ENCODE measurements at places on chromosomes 4 and X.

DNA sequence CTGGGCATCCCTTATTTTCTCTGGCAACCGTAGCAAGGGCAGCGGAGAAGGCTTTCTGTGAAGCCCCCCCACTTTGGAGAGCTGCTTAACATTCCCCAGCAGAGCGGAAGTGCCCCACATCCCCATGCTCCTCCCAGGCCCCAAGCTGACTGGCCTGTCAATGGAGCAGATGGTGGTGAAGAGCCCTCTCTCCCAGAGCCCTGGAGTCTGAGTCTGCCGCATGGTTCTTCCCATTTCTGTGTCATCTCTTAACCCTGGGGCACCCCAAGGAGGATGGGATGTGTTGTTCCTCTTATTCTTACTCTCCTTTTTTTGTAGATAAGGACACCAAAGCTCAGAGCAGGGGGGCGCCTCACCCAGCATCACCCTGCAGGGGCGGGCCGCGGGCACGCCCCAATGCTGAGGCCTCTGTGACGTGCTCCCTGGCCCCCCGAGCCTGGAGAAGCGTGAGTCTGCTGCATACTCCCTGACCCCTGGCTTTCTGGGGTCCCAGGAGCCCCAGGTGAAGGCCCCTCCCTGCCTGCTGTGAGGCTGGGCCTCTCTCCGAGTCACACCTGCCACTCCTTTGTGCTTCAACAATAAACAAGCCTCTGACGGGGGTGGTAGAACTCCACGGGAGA, 35.9 kb downstream of the ADRA2C start:
- DNase-seq = no peak

- no peak for DNase-seq
Observed at GRCh38 chr4:1017211-1017610, 5.8 kb downstream of the FGFRL1 start.

GRCh38 chr4:118357601-118358000, 4.8 kb upstream of the PRSS12 start:
- no peak for DNase-seq

- DNase-seq = no peak
Observed at GRCh38 chrX:73785493-73785892, 222.5 kb downstream of the CHIC1 start.

- DNase-seq = peak; percentile 11
Observed at GRCh38 chrX:13750204-13750603, 15.7 kb downstream of the OFD1 start.

DNA sequence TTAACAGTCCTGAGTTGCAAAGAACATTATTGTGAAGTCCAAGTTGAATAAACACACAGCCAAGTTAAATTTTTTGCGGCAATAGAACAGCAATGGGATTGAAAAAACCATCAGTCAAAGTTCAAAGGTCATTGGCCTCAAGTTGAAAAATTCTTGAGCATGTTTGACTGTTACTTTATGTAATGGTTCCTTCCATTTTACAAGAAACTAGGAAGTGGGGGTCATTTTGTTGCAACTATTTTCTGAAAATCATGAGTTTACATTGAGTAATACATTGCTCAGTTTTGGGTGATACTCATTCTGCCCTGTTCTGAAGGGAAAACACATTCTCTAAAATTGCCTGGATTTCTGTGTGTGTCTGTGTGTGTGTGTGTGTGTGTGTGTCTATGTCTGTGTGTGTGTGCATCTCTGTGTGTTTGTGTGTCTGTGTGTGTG, 5.2 kb upstream of the IRF2 start:
- DNase-seq = no peak

- DNase-seq = peak; percentile 72
Observed at GRCh38 chr4:112145790-112146501, 692 bp downstream of the FAM241A start.

DNA sequence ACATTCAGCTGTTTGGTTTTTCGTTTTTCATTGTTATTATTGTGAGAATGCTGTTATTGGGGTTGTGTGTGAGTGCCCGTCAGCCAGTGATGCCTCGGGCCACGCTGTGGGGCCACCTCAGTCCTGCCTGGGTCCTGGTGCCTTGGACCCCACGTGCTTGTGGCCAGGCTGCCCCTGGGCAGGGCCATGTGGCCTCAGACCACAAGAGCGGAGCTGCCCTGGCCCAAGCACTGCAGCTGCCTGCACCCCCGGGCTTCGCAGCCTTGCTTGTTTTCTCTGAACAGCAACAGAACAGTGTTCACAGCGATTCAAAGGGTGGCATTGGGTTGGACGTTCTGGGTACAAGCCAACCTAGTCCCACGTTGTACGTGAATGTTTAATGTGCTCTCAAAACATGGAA, 56.9 kb downstream of the CPLX1 start:
- DNase-seq = no peak

DNA sequence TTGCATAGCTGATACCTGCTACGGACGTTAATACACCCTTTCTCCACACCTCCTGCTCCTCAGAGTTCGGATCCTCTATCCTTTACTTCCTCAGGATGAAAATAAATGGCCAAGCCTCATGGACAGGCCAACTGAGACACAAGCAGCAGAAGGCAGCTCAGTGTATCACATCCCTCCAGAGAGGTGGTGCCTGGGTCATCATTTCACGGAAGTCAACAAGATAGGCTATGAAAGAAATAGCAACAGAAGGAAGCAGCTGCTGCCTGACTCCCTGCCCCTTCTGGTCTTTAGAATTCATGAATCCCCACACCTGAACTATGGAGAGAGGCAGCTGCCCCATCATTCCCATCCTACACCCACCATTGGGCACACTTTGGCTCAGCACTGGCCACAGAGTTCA, 267.1 kb upstream of the ETNPPL start:
- no peak for DNase-seq

DNA sequence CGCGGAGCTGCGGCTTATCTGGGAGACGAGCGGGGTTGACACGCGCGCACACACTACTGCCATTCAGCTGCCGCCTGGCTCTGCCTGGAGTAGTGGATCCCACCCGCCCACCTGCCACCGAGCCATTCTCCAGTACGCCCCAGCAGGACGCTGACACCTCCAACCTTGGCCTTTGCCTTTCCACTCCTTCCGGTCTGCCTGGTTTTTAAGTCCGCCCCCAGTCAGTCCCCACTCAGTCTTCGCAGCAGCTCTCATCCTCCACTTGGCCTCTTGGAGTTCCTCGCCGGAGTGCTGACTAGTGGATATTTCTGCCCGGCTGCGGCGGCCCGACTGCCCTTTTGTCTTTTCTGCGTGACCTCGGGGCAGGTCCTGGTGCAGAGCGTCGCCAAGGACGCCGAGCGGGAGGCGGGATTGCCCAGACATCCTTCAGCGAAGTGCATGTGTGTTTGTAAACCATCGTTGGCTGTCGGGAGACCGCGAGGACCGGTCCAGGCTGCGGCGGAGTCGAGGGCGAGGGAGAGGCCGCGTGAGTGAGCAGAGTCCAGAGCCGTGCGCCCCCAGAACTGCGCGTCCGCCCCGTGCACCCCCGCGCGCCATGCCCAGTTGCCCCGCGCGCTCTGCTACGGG, 1.1 kb downstream of the SLIT2 start:
- peak; percentile 33 for DNase-seq

DNA sequence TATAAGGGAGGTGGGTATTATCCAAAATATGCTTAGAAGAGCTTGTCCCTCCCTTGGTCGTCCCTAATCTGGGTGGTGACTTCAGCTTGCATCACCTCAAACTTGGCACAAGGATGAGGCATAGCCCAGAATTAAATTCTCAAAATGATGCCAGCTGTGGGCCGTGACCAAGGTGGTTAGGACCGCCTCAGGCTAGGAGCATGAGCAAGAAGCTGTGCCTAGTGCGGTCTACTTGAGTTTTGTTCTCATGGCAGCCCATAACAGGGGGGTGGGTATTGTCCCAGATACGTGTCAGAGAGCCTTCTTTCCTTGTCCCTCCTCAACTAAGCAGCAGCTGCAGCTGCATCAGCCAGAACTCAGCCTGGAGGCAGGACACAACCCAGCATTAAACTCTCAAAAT, 2620.0 kb downstream of the PCDH7 start:
- DNase-seq = no peak

GRCh38 chr4:142563682-142564291, 282.3 kb downstream of the INPP4B start:
- DNase-seq = no peak

DNA sequence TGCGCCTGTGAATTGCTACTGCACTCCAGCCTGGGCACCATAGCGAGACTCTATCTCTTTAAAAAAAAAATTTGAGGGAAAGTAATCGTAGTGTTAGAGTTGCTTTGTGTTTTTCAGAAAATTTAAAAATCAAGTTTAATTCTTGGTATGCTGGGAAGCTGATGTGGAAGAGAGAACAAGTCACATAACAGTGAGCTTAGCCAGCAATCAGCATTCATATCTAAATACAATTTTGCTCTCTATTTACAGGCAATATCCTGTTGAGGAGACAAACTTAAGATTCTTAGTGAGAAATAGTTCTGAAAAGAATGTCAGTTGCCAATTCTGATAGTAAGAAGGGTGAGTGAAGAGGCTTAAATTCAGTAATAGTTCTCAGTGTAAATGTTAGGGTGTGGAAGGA, 9.6 kb upstream of the NDUFC1 start:
- DNase-seq = no peak

DNA sequence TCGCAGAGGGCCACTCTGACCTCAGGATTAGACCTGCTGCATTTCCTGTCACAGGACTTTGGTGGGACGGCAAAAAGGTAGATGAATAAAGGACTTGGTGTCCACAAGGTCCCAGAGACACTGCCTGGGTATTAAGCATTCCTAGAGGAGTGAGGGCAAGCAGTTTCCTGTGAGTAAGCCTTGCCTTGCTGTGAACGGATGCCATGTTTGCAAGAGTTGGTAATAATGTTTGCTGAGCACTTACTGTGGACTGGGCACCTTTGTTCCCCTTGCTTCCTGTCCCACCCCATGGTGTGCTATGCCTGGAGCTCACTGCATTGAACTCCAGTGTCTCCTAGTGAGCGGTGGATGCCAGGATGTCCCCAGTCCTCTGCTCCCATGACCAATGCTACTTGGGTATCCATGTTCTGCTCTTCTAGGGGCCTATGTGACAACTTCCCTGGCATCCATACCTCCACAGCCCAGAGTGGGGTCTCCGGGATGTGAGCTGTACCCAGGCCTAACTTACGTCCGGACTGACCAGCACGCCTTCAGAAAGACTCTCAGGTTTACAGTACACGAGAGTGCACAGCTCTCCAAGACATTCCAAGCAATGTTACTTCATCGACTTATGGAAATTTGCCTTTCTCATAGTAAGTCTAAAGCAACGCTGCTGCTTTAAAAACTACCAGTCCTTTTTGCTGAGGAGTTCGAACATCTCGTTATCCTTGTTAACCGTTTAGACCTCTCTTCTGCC, 95.5 kb upstream of the MSX1 start:
- no peak for DNase-seq

- DNase-seq = no peak
Observed at GRCh38 chr4:12926189-12927066, 557.7 kb downstream of the RAB28 start.

DNA sequence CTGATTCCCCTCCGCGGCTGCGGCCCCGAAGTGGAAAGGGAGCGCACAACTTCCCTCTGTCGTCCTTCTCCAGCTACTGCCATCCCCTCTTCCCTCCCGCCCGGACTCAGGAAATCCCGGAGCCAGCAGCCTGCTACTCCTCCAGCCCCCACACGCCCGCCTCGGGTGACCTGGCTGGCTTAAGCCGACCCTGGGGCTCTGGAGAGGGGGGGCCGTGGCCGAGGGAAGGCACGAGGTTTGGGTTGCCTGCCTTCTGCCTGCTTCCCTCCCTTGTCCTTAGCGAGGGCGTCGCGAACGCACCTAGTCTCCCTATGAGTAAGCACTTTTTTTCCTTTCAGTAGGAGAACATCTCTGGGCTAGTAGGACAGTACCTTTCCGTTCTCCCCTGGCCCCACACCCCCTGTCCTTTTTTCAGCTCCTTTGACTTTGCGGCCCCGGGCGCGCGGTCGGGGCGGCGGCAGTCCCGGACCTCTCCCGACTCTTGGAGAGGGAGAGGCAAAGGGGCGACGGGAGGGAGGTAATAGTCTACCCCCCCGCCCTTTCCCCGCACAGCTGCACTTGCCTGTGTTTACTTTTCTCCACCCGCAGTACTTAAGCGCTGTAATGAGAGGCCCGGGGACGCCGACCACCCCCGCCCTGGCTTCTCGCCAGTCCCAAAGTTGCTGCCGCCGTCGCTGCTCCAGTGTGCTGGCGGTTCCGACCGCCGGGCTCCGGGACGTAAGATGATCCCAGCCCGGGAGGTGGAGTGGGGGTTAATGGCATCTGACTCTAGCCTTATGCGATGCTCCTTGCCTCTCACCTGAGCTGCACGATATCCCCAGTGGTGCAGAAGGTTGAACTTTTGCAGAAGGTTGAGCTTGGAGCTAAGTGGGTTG, 868 bp downstream of the PLS3 start:
- peak; percentile 61 for DNase-seq

- DNase-seq = no peak
Observed at GRCh38 chr4:132297346-132297745, 851.7 kb upstream of the PCDH10 start.

DNA sequence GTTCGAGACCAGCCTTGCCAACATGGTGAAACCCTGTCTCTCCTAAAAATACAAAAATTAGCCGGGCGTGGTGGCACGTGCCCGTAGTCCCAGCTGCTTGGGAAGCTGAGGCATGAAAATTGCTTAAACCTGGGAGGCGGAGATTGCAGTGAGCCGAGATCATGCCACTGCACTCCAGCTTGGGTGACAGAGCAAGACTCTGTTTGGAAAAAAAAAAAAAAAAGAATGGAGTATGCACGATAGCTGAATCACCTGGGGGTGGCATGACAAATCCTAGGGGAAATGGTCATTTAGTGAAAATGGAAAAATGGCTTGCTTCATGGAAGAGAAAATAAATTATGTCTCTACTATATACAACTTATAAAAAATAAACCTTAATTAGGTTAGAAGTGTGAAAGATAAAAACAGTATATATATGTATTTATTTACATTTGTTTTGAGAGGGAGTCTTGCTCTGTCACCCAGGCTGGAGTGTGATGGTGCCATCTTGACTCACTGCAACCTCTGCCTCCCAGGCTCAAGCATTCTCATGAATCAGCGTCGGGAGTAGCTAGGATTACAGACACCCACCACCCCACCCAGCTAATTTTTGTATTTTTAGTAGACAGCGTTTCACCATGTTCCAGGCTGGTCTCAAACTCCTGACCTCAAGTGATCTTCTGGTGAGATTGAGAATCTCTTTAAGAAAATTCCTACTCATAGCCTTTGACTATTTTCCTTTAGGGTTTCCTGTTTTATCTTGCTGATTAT, 19.3 kb upstream of the ING2 start:
- DNase-seq = no peak

DNA sequence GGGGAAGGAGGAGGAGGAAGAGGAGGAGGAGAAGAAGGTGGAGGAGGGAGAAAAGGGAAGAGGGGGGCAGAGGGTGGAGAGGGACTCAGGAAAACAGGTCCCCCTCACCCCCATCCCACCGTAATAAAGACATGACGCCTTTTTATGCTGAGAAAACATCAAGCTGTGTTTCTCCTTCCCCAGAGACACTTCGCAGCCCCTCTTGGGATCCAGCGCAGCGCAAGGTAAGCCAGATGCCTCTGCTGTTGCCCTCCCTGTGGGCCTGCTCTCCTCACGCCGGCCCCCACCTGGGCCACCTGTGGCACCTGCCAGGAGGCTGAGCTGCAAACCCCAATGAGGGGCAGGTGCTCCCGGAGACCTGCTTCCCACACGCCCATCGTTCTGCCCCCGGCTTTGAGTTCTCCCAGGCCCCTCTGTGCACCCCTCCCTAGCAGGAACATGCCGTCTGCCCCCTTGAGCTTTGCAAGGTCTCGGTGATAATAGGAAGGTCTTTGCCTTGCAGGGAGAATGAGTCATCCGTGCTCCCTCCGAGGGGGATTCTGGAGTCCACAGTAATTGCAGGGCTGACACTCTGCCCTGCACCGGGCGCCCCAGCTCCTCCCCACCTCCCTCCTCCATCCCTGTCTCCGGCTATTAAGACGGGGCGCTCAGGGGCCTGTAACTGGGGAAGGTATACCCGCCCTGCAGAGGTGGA, 45.3 kb upstream of the SHOX start:
- no peak for DNase-seq

GRCh38 chr4:54102531-54103106, 2.7 kb downstream of the GSX2 start:
- DNase-seq = no peak
